Adrenal gland (tissue), 19 donors: ENCODE measurements at places on chromosomes 1 and 21. TPM values are rescaled to one million over a fixed set of nuclear protein-coding genes. Genes with fewer than 3 reads are reported as not detected.

GRCh38 chr1:57860325-57860724, 436.5 kb upstream of the DAB1 start:
- no peaks in the 10 kb centered on the region for H3K4me1 ChIP-seq
- no peak for DNase-seq
- H3K36me3 ChIP-seq: no peaks in the 10 kb centered on the region

Gene SPRR2F
- polyA plus RNA-seq: not detected

DNA sequence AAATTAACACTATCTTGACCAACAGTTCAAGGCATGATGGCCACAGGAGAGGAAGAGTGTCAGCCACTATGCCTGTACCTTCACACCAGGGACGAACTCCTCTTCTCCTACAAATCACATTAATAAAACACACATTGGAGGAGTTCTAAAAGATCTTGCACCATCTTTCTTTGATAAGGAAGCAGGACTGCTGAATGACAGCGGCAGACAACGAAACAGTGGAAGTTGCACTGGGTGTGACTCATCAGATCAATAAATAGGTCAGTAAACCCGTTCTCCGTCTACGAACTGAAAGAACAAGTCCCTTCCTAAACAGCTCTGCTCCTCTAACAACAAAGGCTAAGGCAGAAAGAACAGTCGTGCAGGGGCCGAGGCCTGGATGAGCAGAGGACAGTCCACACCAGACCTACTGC, 23.1 kb downstream of the UBE2G2 start:
- H3K27ac ChIP-seq: no peak overlapping the region
- peaks cover 26% of the 10 kb centered on the region for H3K36me3 ChIP-seq
- H3K4me3 ChIP-seq: no peak overlapping the region
- H3K4me1 ChIP-seq: no peaks in the 10 kb centered on the region

- no peak overlapping the region for H3K4me3 ChIP-seq
- H3K27me3 ChIP-seq: no peaks in the 10 kb centered on the region
- H3K36me3 ChIP-seq: no peaks in the 10 kb centered on the region
- H3K4me1 ChIP-seq: no peaks in the 10 kb centered on the region
- no peak for DNase-seq
Measured at GRCh38 chr1:208204779-208205178, 39.4 kb downstream of the PLXNA2 start.

- H3K4me3 ChIP-seq: no peak overlapping the region
- no peaks in the 10 kb centered on the region for H3K4me1 ChIP-seq
- peaks cover 89% of the 10 kb centered on the region for H3K36me3 ChIP-seq
- no peaks in the 10 kb centered on the region for H3K27me3 ChIP-seq
Measured at GRCh38 chr1:202909494-202909893, 17.5 kb downstream of the KLHL12 start.

DNA sequence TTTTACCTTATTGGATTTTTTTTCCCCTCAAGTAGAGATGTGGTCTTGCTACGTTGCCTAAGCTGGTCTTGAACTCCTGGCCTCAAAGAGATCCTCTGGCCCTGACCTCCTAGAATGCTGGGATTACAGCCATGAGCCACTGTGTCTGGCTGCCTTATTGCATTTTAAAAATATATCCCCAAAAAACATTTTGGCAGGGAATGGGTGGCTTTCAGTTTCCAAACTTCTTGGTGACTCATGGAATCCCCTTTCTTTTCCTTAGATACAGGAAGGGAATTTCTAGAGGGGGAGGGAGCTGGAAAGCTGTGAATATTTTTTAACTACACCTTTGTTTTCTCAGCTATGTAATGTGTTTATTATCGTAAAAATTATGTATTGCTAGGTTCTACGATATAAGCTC, 73.3 kb downstream of the SNRPE start:
- H3K36me3 ChIP-seq: no peaks in the 10 kb centered on the region
- H3K27me3 ChIP-seq: no peaks in the 10 kb centered on the region
- no peak for DNase-seq
- H3K27ac ChIP-seq: no peak overlapping the region
- H3K4me3 ChIP-seq: no peak overlapping the region

DNA sequence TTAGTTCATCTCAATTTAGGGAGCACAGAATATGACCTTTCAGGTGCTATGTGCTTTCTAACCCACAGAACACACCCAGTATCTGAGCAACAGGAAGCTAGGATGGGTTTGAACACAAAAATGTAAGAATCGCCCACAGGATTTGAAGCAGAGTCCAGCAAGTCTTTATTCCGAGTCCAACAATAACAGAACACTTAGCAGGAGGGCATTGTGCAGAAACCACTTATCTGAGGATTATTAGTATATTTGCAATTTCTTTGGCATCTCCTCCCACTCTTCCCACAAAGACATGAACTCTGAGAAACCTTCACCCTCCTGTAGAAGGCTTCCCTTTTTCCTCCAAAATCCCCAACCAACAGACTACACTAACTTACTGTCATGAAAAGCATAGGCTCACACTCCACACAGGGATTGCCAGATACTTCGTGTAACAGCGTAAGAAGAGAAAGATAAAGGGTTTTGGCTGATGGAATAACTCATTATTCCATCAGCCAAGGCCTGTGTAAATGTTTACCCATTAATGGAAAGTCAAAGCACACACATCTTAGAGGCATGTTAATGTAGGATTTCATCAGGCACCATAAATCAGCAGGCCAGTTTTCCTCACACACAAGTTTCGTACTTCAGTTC, 16.1 kb downstream of the SIPA1L2 start:
- DNase-seq: no peak
- no peaks in the 10 kb centered on the region for H3K27me3 ChIP-seq
- no peaks in the 10 kb centered on the region for H3K36me3 ChIP-seq
- H3K4me3 ChIP-seq: no peak overlapping the region
- no peak overlapping the region for H3K27ac ChIP-seq

DNA sequence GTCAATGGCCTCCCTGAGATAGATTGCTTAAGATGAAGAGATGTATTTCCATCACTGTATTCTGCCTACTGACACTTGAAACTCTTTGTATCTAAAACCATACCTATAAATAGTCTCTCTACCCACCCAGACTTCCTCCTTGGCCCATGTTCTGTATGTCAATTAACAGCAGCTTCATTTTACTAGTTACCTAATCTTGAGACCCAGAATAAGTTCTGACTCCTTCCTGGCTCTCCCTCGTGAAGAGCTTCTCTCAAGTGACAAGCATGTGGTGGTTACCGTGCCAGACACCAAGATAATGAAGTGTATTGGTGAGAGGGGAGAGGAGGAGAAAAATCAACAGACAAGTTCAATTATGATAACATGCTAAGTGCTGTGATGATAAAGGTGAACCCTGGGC, 128.8 kb upstream of the RAVER2 start:
- no peaks in the 10 kb centered on the region for H3K27me3 ChIP-seq
- H3K4me3 ChIP-seq: no peak overlapping the region
- no peak overlapping the region for H3K27ac ChIP-seq
- H3K36me3 ChIP-seq: no peaks in the 10 kb centered on the region
- DNase-seq: no peak

DNA sequence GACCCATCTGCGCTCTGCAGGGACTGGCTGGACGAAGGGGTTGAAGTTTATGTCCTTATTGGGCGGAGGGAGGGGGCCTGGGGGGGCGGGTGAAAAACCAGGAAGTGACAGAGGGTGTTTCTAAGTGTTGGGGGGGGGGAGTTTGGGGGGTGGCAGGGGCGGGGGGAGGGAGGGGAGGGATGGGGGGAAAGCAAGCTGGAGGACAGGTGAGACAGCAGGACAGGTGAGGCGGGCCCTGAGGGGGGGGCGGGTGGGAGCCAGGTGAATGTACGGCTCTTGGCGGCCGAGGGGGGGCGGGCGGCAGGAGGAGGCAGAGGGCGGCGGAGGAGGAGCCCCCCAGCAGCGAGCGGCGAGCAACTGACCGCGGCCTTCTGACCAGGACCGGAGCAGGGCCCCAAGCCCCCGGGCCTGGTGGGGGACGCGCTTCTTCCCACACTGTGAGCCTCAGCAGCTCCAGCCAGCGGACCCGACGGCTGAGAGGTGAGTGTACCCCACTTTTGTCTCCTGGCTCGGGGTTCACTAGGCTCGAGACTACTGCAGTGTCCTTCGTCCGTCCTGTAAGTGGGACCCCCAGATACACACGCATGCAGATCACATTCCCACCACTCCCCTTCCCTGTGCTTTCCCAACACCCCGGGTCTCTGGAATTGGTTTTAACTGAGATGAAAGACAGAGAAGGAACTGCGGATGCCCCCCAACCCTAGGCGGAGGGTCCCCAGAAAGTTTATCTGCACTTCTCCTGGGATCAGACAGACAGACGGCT, at the start of gene ZBTB7B:
Gene ZBTB7B (plus strand): TSS at position 339 of the 763 bp plus-strand sequence. CDS start 11,859 bp downstream, outside the sequence.
- no peaks in the 10 kb centered on the region for H3K36me3 ChIP-seq
- DNase-seq: peak; percentile 64
- peaks cover 49% of the 10 kb centered on the region for H3K4me1 ChIP-seq
- H3K4me3 ChIP-seq: peak within 1 kb of the TSS; percentile 39
- peak within 1 kb of the TSS; percentile 99 for H3K27ac ChIP-seq

Gene RGS16
- 5.5 TPM for polyA plus RNA-seq

- H3K4me1 ChIP-seq: peaks cover 7% of the 10 kb centered on the region
- H3K36me3 ChIP-seq: no peaks in the 10 kb centered on the region
- no peak overlapping the region for H3K4me3 ChIP-seq
- H3K27ac ChIP-seq: no peak overlapping the region
- no peaks in the 10 kb centered on the region for H3K27me3 ChIP-seq
Measured at GRCh38 chr1:55428944-55429931, 214.1 kb upstream of the USP24 start.

Gene KCNN3
- polyA plus RNA-seq: 2.0 TPM
